ENCODE measurements at places on chromosomes 2 and 18. TPM values are rescaled to one million over a fixed set of nuclear protein-coding genes. Genes with fewer than 3 reads are reported as not detected.
A peak's percentile ranks its signal among the peaks of the same experiment; 100 is the strongest.

- H3K4me1 ChIP-seq, result no peaks in the 10 kb centered on the region
- H3K36me3 ChIP-seq, result no peaks in the 10 kb centered on the region
- H3K4me3 ChIP-seq, result no peak overlapping the region
- no peak overlapping the region for H3K27ac ChIP-seq
- H3K27me3 ChIP-seq, result no peaks in the 10 kb centered on the region
Observed at GRCh38 chr2:118815731-118816130, 31.7 kb downstream of the EN1 start.

DNA sequence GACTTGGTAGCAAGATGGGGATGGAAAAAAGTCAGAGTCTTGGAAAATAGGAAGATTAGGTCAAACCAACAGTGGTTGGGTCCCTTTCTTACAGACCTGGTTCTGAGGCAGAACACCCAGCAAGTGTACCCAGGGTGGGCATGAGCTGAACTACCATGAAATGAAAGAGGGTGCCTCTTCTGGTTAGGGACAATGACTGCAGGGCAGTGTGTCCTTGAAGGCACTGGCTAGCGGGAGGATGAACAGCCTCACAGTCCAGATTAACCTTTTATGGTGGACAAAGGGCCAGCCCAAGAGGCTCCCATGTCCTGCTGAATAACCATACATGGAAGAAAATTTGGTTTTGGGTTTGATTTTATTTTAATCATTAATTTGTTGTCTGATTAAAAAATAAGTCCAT is 61.8 kb upstream of the CCDC85A start:
- DNase-seq, result no peak
- H3K4me1 ChIP-seq, result no peaks in the 10 kb centered on the region
- no peaks in the 10 kb centered on the region for H3K36me3 ChIP-seq
- H3K27me3 ChIP-seq, result no peaks in the 10 kb centered on the region
- no peak overlapping the region for H3K27ac ChIP-seq

GRCh38 chr2:62743506-62743905 is 38.0 kb downstream of the EHBP1 start:
- H3K4me1 ChIP-seq, result no peaks in the 10 kb centered on the region
- DNase-seq, result no peak
- H3K36me3 ChIP-seq, result no peaks in the 10 kb centered on the region
- no peak overlapping the region for H3K4me3 ChIP-seq
- no peaks in the 10 kb centered on the region for H3K27me3 ChIP-seq
- no peak overlapping the region for H3K27ac ChIP-seq

GRCh38 chr2:102000813-102001766 is 9.3 kb downstream of the IL1R2 start:
- H3K27ac ChIP-seq, result no peak overlapping the region
- H3K27me3 ChIP-seq, result no peaks in the 10 kb centered on the region
- H3K4me3 ChIP-seq, result no peak overlapping the region
- peak; percentile 30 for DNase-seq

ACMSD gene
- 78.2 TPM for total RNA-seq

DNA sequence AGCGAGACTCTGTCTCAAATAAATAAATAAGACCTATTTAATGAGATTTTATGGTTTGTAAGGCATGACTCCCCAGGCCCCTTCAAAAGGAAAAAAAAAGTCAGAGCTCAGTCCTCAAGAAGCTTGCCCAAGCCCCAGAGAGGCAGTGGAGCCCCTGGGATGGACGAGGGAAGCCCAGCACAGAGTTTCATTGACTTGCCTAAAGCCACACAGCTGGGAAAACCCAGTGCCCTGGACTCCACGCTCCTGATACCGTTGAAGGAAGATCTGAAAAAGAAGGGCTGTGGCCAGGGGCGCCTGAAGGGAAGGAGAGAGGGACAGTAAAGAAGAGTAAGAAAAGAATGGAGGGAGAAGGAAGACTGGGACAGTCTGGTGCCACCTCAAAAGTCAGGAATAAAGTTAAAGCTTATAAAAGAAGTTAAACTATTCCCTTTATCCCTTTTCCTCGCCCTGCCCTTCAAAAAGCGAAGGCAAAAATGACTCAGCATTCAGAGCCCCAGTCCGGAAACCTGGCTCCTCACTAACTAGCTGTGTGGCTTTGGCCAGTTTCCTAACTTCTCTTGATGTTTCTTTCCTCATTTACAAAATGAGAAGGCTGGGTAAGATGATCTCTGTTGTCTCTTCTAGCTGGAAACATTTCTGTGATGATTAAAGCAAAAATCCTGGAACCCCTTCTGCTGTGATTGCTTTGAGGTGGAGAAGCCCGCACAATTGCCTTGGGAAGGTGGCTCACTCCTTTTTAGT is 46.7 kb downstream of the LYPD1 start:
- H3K27me3 ChIP-seq, result no peaks in the 10 kb centered on the region
- H3K36me3 ChIP-seq, result no peaks in the 10 kb centered on the region
- DNase-seq, result no peak
- H3K4me1 ChIP-seq, result no peaks in the 10 kb centered on the region
- no peak overlapping the region for H3K4me3 ChIP-seq

DNA sequence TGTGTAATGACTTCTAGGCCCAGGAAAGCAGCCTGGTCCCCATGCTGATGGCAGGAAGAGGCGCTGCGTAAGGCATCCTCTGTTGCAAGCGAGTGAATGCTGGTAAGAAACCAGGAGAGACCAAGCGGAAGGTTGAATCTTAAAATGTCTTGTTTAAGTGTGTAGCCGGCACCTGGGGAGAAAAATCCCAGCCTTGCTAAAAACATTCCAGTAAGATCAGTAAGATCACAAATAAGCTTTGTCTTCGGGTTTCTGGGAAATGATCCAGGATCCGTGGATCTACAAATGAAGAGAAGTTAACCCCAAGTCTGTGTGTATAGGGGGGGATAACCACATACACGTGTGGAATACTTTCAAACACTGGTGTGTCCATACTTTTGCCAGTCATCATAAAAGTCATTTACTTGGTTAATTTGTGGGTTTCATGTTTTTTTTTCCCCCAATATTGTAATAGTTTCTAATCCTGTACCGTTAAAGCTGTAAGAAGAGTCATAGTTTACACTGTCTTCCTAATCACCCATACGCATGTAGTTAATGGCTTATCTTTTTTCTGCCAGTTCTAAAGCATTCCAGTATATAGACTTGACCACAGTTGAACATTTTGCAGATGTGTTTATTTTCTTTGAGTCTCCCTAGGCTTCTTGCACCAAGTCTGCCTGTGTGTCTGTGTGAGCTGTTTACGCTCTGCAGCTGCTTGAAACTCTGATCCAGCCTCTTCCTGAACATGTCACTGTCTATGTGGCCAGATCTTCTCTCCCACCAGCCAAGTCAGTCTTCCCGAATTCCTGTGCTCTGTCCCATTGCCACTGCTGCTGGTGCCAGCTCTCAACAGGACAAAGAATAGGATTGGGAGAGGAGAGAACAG is 135.9 kb upstream of the ARL4C start:
- no peaks in the 10 kb centered on the region for H3K4me1 ChIP-seq
- H3K27me3 ChIP-seq, result no peaks in the 10 kb centered on the region
- no peak overlapping the region for H3K4me3 ChIP-seq
- no peak for DNase-seq
- H3K36me3 ChIP-seq, result no peaks in the 10 kb centered on the region

AQP12A gene
- total RNA-seq, result not detected

ANKRD30B gene
- not detected for total RNA-seq
